ENCODE measurements at places on chromosomes 11 and 22.

DNA sequence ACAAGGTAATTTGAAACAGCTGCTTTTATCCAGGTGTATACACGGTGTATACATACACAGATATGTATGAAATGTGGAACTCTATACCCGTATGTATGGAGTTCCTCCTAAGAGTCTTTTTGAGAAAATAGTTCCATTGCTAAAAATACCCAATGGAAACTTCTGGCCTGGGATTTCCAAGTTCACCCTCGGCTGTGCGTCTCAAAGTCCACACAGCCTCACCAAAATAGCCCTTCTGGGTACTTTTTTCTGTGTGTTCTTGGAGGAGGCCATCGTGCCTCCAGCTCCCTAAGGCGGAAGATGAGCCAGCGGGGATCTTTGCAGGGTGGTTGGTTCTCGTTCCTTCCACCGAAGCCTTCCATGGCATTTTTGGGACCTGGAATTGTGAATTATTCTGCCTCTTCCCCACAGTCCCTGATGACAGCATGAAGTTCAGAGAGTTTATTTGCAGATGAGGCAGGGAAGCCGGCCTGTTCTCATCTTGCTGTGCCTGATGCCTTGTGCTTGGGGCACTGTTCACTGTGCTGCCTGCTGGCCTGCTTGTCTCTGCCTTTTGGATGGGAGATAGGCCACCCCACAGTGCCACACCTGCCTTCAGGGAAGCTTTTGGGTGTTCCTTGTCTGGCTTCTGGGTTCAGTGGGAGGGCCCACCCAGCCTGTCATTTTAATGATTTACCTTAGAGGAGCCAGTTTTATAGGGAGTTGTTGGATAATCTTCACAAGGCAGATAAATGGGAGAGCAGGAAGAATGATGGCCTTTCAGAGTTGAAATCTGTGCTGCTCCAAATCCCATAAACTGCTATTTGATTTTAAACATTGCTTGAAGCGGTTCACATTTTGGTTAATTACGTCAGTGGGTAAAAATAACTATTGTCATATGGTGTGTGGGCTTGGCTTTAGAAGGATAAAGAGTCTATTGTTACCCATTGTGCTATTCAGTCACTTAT is 112.7 kb upstream of the OR4B1 start:
- DNase-seq: no peak

DNA sequence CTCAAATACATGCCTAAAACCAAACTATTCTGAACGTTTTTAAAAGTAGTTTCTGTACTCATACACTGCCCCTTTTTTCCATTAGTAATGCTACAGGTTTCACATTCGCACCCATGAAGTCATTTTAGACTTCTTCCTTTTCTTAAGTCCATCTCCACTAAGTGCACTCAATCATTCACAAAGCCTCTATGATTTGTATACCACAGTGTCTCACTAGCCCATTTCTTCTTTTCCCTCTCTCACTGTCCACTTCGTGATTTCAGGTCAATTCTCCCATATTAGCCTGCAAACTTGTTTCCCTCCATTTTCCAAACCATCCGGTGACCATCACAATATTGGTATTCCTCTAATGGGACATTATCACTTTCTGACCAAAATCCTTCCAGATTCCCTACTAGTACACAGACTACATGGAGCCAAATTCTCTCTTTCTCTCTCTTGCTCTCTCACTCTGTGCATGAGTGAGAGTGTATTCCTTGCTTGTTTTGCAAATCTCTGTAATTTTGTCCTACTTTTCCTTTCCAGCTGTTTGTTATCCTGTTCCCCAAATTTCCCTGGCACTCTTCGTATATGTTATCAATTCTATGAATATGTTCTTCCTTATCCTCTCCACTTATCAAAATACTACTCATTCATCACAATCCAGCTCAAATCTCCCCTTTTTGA is 3.4 kb upstream of the ZC3H12C start:
- peak; percentile 52 for DNase-seq

GRCh38 chr22:28917747-28918549 is 34.6 kb downstream of the ZNRF3 start:
- DNase-seq: no peak

- no peak for DNase-seq
Observed at GRCh38 chr22:48972979-48973693, 854.5 kb downstream of the BRD1 start.

DNA sequence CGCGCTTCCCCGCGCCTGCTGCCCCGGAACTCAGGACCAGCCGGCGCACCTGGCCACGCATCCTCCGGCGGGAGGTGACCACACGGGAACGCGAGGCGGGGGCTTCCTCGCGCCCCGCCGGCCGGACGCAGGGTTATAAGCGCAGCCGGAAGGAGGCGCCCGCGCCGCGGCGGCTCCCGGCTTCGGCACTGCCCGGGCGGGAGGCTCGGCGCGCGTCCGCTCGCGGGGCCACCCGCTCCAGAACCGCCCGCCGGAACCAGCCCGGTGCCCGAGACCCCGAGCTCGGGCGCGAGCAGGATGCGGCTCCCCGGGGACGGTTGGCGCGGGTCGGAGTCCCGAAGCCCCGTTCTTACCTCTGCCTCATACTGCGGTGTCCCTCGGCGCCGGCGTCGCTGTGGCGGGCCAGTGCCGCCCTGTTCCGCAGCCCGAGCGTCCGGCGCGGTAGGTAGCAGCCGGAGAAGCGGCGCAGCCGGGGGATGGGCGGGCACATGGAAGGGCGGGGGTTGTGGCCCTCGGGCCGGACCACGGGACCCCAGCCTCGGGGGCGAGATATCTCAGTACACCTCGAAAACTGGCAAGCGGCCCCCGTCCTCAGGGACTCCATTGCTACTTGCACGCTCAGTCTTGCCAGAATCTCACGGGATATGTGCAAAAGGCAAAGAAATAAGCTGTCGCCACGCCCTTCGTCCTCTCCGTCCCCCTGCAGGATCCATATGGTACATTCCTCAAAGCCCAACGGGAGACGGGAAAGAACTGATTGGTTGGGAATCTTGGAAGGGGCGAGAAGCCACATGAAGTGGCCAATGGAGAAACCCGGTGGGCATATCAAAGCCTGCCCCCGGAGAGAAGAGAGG is 23.1 kb downstream of the MICAL3 start:
- DNase-seq: peak; percentile 93

DNA sequence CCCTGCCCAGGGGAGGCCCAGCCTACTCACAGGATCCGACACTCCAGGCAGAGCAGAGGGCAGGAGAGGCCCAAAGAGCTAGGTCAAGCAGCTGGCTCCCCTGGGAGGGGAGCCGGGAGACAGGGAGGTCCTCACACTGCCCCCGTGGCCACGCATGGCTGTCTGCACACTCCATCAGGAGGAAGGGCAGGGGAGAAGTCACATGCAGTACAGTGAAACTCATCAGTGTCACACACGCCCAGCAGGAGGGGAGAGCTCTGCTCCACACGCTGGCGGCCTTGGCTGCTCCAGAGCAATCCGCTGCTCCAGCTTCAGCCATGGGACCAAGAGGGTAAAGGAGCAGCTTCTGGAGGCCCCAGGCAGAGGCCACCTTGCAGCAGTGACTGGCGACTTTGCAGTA is 14.3 kb downstream of the TCIRG1 start:
- DNase-seq: peak; percentile 8

GRCh38 chr22:42388130-42388797 is 43.9 kb downstream of the NFAM1 start:
- DNase-seq: no peak

DNA sequence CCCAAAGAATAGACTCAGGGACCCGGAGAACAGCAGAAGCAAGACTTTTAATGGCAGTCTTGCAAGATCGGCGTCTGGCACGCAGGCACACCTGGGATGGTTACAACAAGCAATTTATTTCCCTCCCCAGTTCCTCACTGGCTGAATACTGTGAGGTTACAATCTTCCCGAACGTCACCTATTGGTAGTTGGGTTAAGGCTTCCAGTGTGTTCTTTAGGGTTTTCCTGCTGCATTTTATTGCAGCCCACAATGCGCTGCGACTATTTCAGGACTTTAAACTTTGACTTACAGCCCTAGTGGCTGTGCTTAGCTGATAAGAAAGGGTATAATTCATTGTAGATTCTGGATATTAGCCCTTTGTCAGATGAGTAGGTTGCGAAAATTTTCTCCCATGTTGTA is 11.5 kb upstream of the TRIM68 start:
- DNase-seq: no peak
